8988T (cell line): ENCODE measurements at places on chromosomes 3 and 15.

GRCh38 chr15:64749999-64750657 lies 25.3 kb downstream of the RBPMS2 start:
- DNase-seq = no peak

- DNase-seq = no peak
Observed at GRCh38 chr15:27258287-27258686, 287.3 kb downstream of the GABRG3 start.

GRCh38 chr3:13541691-13542090 lies 7.2 kb upstream of the FBLN2 start:
- DNase-seq = no peak

- DNase-seq = no peak
Observed at GRCh38 chr15:82314769-82315518, 34.3 kb downstream of the GOLGA6L10 start.

- DNase-seq = no peak
Observed at GRCh38 chr3:158352551-158352950, 218.4 kb upstream of the MLF1 start.

GRCh38 chr3:6526321-6526720 lies 334.6 kb upstream of the GRM7 start:
- no peak for DNase-seq

DNA sequence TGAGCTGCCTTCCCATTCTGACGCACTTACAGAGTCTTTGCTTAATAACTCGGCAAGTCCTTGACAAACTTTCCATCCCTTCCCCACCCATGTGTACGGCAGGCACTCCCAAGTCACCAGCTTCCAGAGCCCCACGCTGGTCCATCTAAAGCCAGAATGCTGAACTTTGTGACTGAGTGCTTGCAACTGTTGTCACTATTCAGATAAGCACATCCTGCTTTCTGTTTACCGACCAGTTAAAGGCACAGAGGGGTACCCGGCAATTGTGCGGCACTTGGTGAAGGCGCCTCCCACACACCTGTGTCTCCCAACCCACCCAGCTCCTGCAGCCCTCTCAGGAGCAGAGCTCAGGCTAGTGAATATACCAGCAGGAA lies 430.6 kb downstream of the FOXP1 start:
- DNase-seq = no peak

- DNase-seq = no peak
Observed at GRCh38 chr15:83694536-83694935, 40.6 kb downstream of the ADAMTSL3 start.

- no peak for DNase-seq
Observed at GRCh38 chr3:73536952-73537351, 87.8 kb downstream of the PDZRN3 start.

DNA sequence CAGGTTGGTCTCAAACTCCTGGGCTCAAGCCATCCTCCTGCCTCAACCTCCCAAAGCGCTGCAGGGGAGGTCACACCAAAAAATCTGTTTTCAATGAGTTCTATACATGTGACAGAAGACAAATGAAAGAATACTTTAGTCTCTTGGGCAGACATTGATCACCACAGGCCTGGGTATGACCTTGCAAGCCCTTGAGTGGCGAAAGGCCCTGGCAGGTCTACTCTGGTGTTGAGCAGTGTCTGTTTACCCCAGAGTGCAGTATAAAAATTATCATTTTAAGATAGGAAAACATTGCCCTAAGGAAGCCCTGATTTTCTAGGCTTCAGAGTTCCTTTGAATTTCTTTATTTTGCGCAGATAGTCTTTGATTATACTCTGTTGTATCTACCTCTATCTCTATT lies 61.6 kb upstream of the GBE1 start:
- DNase-seq = no peak

- DNase-seq = no peak
Observed at GRCh38 chr3:128557531-128558280, 64.7 kb upstream of the GATA2 start.

DNA sequence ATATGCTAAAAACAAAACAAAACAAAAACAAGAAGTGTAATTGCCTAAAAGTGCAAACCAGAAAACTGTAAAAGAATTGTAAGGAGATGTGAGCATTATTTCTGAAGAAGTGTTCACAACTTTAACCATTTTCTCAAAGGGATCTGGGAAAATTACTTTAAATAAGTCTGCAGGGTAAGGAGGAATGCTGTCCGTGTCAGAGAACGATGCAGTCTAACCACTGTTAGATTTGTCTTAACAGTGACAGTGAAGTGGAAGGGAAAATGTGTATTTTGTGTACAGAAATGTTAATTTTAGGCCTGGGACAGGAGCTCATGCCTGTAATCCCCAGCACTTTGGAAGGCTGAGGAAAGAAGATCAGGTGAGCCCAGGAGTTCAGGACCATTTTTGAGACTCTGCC lies 95.7 kb downstream of the DLG1 start:
- DNase-seq = no peak

- no peak for DNase-seq
Observed at GRCh38 chr3:126406389-126407296, 11.9 kb downstream of the CFAP100 start.

- no peak for DNase-seq
Observed at GRCh38 chr3:131730581-131730980, 227.8 kb upstream of the MRPL3 start.

- no peak for DNase-seq
Observed at GRCh38 chr3:176088962-176089383, 1108.3 kb downstream of the TBL1XR1 start.
